Activated CD4-positive, alpha-beta memory T cell treated with anti-CD3 and anti-CD28 coated beads, Interleukin-2, amount 10 ng/mL, durations not matched to agents 7 days and 5 days (primary cell): ENCODE measurements at places on chromosomes 12 and 14. TPM values are rescaled to one million over a fixed set of nuclear protein-coding genes. Genes with fewer than 3 reads are reported as not detected.

DNA sequence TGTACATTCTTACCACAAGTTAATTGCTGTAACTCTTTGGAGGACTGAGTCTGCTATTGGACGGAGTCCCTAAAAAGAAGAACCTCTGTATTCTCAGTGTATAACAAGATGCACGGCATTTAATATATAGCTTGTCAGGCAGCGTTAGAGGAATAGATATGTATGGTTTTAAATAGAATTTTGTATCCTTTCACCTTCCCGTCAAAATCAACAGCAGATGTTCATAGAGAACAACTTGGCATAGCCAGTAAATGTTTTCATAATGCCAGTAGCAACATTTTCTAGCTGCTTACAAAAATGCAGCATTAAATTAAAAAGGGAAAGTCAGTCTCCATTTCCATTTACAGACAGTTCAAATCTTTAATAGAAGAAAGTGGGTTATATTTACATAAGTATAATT lies 6.8 kb downstream of the SCYL2 start:
- H3K27ac ChIP-seq: no peak overlapping the region
- peaks cover 29% of the 10 kb centered on the region for H3K4me1 ChIP-seq
- no peaks in the 10 kb centered on the region for H3K27me3 ChIP-seq
- H3K4me3 ChIP-seq: no peak overlapping the region
- no peak for DNase-seq

GRCh38 chr12:795305-795704 lies 42.9 kb downstream of the WNK1 start:
- no peaks in the 10 kb centered on the region for H3K27me3 ChIP-seq
- H3K27ac ChIP-seq: peak overlapping the region; percentile 52
- no peak overlapping the region for H3K4me3 ChIP-seq
- peak; percentile 53 for DNase-seq

GRCh38 chr12:55926738-55927587 lies 731 bp downstream of the PYM1 start:
- peak; percentile 95 for DNase-seq
- H3K4me3 ChIP-seq: peak overlapping the region; percentile 91
- H3K27me3 ChIP-seq: no peaks in the 10 kb centered on the region
- peaks cover 53% of the 10 kb centered on the region for H3K4me1 ChIP-seq
- peak overlapping the region; percentile 96 for H3K27ac ChIP-seq
- peaks cover 54% of the 10 kb centered on the region for H3K36me3 ChIP-seq

- H3K27me3 ChIP-seq: no peaks in the 10 kb centered on the region
- H3K36me3 ChIP-seq: peaks cover 64% of the 10 kb centered on the region
- H3K4me1 ChIP-seq: peaks cover 33% of the 10 kb centered on the region
- DNase-seq: no peak
Measured at GRCh38 chr14:73014105-73014504, 12.8 kb downstream of the ZFYVE1 start.

The TAS2R8 gene
- total RNA-seq: not detected

The POMT2 gene
- 10.5 TPM for total RNA-seq

The TSPAN8 gene
- not detected for total RNA-seq
